ENCODE measurements at places on chromosomes 5 and 9.

DNA sequence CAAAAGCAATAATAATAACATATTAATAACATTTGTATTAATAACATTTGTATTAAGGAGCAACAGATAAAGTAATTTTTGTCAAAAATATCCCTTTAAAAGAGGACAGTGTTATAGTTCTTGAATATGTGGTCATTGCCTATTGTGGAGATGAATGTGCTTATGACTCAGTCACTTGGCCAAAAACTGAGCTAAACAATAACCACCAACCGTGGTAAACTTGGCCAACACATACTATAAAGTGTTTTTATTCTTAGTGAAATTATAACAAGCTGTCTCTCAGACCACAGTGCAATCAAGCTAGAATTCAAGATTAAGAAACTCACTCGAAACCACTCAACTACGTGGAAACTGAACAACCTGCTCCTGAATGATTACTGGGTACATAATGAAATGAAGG lies 159.2 kb upstream of the PLPPR1 start:
- DNase-seq = no peak

- DNase-seq = peak; percentile 83
Measured at GRCh38 chr5:142655339-142656267, 30.3 kb downstream of the FGF1 start.

- no peak for DNase-seq
Measured at GRCh38 chr9:34558919-34559623, 30.5 kb downstream of the CNTFR start.

DNA sequence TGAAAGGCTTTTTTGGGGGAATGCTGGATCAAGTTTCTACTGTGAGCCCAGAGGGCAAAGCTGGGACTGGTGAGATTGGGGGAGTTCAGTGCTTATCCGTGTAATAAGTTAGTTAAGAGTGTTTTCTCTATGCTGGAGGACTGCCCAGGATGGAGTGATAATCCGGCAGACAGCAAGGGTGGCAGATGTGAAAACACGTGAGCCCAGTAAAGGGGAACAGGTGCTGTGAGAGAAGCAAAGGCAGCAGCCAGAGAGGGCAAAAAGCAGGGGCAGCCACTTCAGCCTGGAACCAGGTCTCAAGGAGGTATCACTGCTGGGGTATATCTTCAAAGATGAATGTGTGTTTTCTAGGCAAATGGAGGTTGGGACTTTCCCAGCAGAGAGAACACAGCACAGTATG lies 53.9 kb downstream of the GALNT10 start:
- no peak for DNase-seq

GRCh38 chr9:93110311-93110855 lies 14.4 kb downstream of the CARD19 start:
- no peak for DNase-seq

- no peak for DNase-seq
Measured at GRCh38 chr9:112234779-112235178, 59.7 kb upstream of the SUSD1 start.

DNA sequence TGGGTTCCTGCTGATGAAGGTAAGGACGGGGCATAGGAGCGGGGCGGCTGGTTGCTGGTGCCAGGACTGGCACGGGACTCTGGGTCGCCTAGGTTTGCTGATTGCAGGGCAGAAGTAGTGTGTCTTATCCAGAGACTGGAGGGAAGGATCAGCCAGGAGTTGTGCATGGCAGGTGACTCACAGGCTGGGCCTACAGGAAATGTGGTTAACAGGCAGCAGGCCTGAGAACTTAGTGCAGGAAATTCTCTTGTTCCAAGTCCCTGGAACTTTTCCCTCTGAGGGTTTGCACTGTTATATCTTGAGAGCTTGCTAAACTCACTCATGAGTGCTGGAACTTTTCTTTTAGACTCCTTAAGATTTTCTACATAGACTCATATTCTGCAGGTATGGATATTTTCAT lies 95.1 kb downstream of the ANXA2R start:
- DNase-seq = no peak

DNA sequence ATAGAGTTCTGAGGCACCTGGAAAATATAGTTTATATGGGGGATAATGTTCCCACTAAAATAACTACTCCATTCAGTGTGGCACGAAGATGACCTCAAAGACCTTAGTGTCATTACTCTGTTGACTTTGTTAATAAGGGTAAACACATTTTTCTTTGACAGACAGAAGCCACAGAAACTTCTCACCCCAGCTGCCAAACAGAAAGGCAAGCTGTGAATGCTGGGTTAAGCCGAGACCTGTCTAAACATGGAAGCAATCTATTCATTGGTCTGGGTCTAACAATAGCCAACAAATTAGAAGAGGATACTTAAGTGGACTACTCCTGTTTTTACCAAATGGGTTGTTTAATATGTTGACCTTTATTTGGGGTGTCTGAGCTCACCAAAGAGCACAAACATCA lies 171.4 kb downstream of the TLE1 start:
- no peak for DNase-seq

- no peak for DNase-seq
Measured at GRCh38 chr5:14953075-14953607, 81.6 kb upstream of the ANKH start.

- no peak for DNase-seq
Measured at GRCh38 chr5:56983593-56984361, 31.9 kb upstream of the MIER3 start.
